Germinal center (tissue), 1 donor: ENCODE measurements at places on chromosomes 1 and 21.

DNA sequence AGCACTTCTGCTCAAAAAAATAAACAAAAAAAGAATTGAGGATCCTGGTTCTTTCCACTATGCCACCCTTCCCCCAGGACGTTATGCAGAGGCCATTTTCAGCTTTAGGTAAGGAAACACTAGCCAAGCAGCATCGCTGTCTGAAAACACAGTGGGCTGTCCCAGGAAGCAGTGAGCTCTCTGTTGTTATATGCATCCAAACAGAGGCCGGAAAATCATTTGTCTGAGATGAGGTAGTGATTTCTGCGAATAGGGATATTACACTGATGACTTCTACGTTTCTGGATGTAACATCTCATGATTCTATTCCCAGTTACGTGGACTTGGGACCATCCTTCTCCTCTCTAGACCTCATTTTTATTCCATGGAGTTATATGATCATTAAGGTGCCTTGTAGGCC, 137.2 kb downstream of the OMA1 start:
- no peak for DNase-seq

GRCh38 chr1:23114424-23115079, 54.1 kb downstream of the LUZP1 start:
- no peak for DNase-seq

DNA sequence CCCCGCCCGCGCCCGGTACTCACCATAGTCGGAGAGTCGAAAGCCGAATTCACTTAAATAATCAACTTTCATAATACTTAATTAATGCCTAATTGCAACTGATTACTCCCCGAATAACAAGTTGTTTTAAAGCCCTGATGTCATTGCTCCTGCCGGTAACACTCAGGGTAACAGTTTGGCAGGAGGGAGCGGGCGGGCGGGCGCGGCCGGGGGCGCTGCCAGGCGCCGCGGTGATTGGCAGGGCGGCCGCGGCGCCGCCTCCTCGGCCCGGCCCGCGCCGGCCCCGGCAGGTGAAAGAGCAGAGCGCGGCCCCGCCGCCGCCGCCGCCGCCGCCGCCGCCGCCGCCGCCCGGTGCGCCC, 102.2 kb downstream of the CASZ1 start:
- DNase-seq, result peak; percentile 88

GRCh38 chr1:43783671-43784205, 76.4 kb downstream of the ST3GAL3 start:
- DNase-seq, result no peak

DNA sequence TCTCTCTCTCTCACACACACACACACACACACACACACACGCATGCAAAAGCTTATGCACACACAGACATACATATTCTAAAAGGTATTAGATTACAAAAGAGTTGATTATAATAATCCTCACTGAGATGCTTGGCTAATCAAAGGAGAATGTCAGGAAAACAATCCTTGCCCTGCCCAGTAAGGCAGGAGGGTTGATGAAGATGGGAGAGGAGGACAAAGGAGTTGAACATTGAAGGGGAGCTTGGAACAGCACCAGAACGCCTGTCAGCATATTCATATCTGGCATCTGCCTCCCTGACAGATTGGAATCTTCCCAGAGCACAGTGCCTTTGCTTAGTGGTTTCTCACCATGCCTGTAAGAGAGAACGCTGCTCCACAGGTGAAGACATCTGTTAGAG, 68.6 kb upstream of the PALMD start:
- DNase-seq, result no peak

DNA sequence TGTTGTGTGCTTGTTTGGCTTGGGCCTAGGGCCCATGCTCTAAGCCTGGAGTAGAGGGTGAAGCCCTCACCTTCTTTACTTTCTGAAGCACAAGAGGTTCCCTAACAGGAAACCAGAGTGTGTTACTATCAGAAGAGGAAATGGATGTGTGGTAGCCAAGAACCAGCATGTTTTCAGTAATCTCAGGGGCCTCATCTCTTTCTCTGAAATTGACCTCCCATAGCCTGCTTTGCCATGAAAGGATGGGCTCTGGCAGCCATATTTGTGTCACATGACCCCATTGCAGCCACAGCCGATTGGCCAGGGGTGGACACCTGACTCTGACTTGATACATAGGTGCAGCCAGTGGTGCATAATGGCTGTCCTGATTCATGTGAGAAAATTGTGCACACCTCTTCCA, 18.6 kb downstream of the A3GALT2 start:
- DNase-seq, result no peak

- DNase-seq, result no peak
Observed at GRCh38 chr1:59237900-59238299, 59.0 kb upstream of the FGGY start.

DNA sequence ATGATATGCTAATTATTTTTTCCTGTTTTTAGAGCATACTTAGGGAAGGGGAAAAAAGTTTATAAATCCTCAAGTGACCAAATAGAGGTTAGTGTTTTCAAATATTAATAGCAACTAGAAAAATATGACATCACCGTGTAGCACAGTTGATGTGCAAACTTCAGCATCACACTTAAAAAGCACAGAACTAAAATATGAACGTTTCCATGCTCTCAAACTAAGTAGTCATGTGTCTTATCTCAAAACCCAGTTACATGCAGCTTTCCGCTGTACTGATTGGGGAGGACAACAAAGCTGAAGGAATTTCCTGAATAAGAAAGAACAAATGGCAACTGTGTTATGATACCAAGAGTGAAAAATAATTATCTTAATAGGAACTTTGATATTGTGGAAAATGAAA, 903.7 kb downstream of the ADGRL2 start:
- DNase-seq, result no peak

- no peak for DNase-seq
Observed at GRCh38 chr21:17709266-17709611, 96.5 kb upstream of the BTG3 start.

DNA sequence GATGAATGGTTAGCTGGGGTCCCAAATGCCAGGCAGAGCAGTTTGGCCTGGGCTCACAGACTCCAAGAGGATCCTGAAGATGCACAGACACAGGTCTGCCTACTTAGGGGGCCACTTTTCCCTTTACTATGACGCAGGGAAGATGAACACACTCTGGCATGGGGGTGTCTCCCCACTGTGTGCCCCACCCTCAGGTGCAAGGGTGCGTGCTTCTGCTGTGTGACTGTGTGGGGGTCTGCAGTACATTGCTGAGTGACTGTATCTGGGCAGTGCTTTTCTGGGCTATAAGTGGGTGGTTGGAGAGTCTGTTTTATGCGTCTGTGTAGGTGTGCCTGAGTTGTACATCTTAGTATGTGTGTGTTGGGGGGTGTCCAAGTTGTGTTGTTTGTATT, 3.8 kb downstream of the NR0B2 start:
- no peak for DNase-seq
